Activated T-helper 1 cell treated with Interleukin-2 at 50 U/mL for 16 hours (primary cell): ENCODE measurements at places on chromosomes 6 and 20.

DNA sequence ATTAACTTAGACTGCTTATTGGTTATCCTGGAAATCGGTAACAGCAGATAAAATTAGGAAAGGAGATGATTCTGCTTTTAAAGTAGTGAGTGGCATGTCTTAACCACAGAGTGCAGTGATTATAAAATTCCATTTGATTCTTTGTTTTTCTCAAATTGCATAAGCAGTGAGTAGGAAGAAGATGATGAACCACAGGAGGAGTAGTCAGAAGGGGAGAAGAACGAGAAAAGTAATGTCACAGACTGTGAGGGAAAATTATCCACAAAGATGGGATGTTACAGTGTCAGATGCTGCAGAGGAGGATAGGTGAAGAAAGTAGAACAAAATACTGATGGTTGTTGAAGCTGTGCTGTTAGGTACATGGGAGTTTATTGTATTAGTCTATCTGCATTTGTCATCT, 63.0 kb downstream of the ITCH start:
- no peak for DNase-seq

GRCh38 chr20:20037960-20038359, 14.3 kb downstream of the CRNKL1 start:
- DNase-seq: no peak

DNA sequence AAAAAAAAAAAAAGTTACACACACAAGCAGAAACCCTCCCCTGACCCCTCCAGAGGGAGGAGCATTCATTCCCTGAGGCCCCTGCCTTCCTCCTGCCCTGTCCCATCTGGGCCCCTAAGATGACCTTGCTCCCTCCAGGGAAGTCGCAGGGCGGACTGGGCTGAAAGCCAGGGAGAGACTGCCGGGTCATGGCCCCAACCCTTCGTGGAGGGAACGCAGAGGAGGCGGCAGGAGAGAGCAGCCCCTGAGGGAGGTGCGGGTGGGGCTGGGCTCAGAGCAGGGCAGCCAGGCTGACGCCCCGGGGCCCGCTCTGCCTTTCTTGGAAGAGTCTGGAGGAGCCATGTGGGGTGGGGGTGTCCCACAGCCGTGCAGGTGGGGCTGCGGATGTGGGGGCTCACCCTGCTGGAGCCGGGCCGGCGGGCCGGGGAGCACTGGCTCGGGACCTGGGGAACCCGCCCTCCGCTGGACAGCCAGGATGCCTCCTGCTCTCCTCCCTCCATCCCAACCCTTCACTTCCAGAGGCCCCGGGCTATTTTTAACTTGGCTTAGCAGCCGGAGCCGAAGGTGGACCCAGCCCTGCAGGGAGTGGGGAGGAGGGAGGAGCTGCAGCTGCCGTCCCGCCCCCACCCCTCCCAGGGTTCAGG, 15.0 kb upstream of the ABHD16B start:
- no peak for DNase-seq

- DNase-seq: no peak
Measured at GRCh38 chr20:39541136-39541803, 579.1 kb downstream of the DHX35 start.

DNA sequence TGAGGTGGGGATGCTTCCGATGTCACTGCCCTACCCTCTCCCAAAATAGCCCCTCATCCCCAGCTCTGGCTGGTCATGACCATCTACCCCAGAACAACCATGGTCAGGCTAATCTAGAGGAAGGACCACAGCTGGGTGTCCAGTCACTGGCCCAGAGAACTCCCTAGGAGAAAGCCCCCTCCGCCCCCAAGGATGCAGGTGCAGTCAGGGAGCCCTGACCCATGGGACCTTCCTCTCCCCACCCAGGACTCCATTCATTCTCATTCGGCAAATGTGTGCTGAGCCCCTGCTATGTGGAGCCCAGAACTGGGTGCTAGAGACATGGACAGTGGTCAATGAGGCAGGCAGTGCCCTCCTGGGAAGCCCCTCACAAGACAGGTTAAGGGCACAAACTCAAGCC, 60.5 kb downstream of the JPH2 start:
- DNase-seq: no peak

- DNase-seq: no peak
Measured at GRCh38 chr6:162290846-162291465, 436.6 kb downstream of the PRKN start.

DNA sequence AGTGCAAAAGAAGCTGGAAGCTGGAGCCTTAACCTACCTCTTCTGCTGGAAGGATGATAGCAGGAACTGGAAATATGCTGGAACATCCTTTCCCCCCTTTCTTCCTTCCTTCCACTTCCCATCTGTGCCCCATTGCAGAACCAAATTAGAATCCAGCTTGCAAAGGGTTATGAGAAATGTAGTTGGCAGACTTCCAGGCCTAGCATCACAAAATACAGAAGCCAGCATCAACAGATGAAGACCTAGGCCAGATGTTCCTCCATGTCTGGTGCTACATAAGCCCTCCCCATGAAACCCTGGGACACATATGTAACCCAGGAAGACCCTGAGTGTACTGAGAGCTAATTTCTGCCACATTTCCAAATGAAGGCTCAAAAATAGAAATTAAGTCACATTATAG, 40.0 kb upstream of the TFAP2B start:
- no peak for DNase-seq

- no peak for DNase-seq
Measured at GRCh38 chr6:52672412-52673025, 1.6 kb downstream of the TMEM14A start.

GRCh38 chr20:59042151-59042795, at the start of gene PRELID3B:
Gene PRELID3B, minus strand, starts transcription at chr20:59042786. Its CDS starts 56 bp downstream, at chr20:59042730.
- DNase-seq: no peak

DNA sequence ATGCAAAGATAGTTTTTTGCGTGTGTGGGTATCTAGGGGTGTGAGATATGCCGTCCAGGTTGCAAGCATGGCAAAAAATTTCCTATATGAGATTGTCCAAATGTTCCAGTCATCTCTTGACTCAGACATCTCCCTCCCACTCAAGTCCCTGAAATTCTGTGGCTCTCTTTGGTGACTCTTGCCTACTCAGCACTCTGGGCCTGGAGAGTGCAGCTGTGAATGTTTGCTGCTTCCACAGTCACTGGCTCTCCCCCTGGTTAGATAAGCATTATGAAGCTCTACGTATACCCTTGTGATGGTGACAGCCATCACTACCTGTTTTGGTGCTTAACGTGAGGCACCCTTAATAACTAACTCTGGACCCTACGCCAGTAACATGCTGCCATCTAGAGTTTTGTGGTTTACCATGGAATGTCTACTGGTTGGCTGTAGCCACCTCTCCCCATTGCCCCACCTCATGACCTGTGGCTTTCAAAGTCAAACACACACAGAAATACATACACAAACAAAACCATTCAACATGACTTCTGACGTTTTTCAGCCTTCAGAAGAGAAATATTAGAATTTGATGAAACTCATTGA, 621.9 kb upstream of the CITED2 start:
- DNase-seq: no peak

GRCh38 chr6:125753218-125753936, 3.9 kb downstream of the HEY2 start:
- no peak for DNase-seq

DNA sequence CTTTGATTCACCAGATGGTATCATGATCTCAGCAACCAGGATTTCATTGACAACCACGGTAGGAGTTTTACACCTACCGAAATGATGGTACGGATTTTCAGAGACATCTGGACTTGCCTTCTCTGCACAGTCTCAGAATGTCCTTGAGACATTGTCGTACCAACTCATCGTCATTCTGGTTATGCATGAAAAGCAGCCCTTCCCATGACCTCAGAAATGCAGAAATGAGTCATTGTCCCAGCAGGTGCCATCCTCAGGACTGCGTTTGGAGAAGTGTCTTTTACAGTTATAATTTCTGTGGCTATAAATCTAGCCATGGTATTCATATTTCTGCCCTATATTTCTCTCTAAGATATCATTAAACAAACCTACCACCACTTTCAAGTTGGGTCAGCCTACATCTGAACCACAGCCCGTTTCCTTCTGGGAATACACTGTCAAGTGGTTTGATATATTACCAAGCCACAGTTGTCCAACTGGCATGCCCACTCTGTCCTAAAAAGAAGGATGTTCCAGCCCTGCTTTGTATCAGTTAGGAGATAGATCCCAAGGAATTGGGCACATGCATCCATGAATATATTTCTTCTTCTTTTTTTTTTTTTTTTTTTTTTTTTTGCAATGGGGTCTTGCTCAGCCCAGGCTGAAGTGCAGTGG, 7.5 kb upstream of the BFSP1 start:
- DNase-seq: no peak

- no peak for DNase-seq
Measured at GRCh38 chr6:166511316-166511715, 75.2 kb downstream of the RAMACL start.

DNA sequence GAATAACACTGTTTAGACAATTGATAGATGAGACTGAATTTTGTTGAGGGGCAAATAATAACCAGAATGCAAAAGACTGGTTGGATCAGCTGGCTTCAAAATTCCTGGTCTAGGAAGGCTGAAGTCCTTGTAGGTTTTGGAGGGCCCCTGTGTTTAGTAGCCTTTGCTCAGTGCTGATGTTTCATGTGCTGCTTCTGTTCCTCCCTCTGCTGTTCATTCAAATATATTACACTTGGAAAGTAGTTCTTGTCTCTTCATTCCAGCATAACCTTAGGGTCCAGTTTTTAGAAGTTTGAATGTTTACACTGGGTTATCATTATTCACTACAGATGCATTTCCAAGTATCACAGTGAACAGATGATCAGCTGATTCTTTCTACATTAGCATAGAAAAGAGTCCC, 72.5 kb downstream of the FLRT3 start:
- DNase-seq: no peak

DNA sequence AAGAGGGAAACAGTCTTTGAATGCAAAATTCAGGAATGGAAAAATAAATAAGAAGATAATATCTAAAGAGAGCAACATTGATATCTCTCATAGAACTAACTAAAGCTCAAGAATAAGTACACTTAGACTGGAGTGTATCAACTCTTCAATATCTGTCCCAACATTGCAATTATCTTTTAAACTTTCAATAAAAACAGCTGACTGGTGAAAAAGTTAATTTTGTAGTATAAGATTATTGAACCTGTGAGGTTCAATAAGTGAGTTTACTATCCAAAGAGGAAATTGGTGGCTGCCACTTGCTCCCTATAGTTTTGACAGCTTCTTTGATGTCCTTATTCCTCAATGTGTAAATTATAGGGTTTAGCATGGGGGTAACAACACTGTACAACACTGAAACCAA, 13.7 kb downstream of the OR5V1 start:
- no peak for DNase-seq

GRCh38 chr6:150331344-150331743, 37.5 kb upstream of the IYD start:
- no peak for DNase-seq

- DNase-seq: no peak
Measured at GRCh38 chr6:165091121-165091785, 218.2 kb downstream of the C6orf118 start.
